ENCODE measurements at places on chromosomes 16 and 17.

DNA sequence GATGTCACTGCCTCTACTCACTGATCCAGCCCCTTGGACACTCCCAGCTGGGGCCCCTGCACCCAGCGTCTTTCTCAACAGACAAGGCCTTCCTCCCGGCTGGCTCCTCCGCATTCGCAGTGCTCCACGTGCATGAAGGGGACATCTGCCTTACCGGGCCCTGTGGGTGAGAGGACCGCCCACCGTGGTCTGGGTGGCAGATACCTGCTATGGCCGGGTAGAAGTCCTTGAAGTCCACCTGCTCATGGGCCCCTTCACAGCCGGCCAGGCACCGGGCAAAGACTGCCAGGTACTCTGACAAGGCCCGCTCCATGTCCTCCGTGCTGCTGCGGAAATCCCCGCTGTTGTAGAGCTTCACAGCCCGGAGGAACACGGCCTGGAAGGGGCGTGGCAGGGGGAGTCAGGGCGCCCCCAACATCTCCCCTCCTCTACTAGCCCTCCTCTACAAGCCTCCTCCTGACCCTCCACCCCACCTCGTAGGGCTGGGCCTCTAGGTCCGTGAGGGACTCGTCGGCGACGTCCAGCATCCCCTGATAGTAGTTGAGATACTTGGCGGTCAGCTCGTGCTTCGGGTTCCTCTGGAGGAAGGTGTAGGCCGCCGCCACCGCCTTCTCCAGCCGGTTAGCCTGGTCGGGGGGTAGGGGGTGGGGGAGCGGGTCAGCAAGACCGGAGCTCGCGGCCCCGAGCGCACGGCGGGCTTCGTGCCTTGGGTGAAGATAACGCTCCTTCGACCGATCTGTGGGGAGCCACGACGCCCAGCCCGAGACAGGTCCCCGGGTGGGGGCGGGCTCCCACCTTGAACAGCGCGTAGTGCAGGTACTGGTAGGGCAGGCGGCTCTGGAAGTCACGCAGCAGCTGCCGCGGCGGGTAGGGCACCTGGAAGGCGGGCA lies 845 bp downstream of the P3H4 start:
- DNase-seq, result no peak

DNA sequence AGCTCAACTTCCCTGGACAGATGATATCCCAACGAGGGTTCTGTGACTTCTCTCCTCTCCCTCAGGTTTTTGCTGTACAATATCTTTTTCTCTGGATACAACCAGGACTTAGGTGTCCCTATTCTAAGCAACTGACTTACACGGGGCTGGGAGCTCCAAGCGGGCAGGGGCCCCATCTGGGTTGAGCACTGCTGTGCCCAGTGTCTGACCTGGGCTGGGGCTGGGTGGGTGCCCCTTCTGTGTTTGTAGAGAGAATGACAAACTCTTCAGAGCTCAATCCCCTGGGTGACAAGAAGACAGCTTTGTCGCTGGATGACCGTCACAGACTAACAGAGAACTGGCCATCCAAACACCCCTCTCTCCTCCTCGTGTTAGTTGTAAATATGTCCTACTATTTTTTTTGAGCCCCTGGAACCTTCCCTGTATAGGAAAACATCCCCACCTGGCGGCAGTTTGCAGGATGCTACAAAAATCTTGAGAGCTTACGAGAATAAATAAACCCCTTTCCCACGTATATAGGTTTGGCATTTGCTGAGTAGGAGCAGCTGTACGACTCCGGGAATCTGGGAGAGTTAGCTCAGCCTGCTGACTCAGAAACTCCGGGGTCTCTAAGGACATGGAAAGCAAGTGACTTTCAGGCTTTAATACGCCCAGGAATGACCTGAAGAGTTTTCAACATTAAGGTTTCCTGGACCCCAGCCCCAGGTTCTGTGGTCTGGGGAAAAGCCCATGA lies 23.7 kb upstream of the RCVRN start:
- DNase-seq, result no peak

DNA sequence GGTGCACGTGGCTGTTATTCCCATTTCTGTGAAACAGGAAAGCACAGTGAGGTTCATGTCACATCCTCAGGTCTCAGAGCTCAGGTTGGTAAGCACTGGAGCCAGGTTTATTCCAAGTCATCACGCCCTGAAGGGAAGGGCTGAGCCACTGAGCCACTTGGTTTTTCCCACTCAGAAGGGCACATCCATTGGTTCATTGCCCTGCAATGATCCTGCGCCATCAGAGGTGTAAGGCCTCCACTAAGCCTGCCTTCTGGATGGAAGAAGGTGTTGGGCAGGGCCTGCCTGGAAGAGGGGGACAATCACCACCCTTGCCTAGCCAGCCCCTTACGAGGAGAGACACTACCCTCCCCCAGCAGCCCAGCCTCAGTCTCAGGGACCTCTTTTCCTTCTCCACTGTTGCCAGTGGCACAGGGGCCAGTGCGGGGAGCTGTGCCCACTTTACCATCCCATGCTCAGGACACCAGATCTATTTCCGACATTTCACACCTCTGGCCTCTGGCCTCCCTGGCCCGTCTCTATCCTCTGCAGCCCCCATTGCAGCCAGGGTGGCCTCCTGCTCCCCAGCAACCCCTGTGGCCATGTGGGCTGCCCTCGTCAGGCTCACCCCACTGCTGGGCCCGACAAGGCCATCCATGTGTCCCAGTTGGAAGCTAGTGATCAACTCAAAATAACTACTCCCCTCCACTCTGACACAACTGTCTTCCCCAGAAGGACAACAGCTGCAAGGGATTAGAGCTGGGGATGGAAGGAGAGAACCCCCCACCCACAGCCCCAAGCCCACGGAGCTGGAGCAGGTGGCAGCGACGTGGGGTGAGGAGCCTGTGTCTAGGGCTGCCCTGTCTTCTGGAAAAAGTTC lies 29.9 kb downstream of the CFAP20 start:
- DNase-seq, result no peak

DNA sequence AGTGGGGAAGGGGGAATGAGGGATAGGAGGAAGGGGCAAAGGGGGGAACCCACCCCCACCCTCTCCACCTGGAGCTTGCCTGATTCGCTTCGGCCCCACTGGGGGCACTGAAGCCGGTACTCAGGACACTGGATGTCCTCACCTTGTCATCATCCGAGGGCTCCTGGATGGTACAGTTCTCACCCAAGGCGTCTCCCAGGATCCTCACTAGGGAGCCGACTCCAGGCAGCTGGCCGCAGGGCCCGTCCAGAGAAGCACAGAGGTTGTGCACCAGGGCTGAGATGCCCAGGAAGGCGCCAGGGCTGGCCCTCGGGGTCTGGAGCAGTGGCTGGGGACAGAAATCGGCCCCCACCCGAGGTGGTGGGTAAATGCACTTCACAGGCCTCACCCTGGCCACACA lies 92.3 kb downstream of the LITAF start:
- no peak for DNase-seq

- DNase-seq, result no peak
These were observed 38.7 kb downstream of the ZFPM1 start for GRCh38 chr16:88491560-88492310.

- no peak for DNase-seq
These were observed 119.1 kb downstream of the RAB11FIP4 start for GRCh38 chr17:31510308-31511194.

DNA sequence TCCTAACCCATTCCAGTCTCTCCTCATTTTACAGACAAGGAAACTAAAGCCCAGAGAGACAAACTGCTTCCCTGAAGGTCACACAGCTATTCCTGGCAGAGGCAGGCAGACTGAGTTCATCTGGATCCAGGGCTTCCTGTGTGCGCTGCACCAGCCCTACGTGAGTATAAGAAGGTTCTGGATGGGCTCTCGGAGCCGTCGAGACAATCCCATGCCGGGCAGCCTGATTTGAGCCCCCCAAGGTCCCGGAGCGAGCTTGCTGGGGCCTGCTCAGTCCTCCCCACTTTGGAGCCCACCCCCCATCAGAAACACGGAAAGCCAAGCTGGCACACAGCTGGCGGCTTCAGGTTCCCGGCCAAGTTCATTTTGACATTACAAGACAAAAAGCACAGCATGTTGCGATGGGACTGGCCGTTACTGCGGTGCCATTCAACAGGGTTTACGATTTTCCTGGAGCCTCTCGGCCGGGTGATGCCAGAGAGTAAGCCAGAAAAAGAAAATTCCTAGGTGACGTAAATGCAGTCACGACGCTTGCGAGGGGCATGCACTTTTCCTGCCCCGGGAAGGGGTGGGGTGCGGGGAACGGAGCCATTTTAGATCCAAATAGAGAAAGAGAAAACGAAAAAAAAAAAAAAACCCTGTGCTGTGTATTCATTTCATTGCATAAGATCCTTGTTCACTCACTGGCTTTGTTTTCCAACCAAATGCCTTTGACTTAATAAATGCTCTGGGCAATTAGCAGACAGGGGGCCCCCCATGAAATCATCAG lies 167.1 kb upstream of the FOXF1 start:
- no peak for DNase-seq

DNA sequence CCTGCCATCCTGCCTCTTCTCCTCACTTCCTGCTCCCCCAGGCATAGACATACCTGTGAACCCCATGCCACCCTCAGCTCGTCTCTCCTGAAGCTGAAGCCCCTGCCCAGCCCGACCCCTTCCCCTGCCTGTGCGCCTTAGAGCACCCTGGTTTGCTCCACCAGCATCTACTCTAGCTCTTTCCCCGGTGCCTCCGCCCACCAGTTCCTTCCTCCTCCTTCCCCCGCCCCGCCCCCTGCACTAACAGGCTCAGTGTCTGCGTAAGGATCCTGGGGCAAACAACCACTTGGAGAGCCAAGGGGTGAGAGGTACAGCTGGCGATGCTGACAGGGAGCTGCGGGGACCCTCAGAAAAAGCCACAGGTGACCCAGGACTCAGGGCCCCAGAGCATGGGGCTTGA lies 1.9 kb downstream of the GPR142 start:
- DNase-seq, result no peak

DNA sequence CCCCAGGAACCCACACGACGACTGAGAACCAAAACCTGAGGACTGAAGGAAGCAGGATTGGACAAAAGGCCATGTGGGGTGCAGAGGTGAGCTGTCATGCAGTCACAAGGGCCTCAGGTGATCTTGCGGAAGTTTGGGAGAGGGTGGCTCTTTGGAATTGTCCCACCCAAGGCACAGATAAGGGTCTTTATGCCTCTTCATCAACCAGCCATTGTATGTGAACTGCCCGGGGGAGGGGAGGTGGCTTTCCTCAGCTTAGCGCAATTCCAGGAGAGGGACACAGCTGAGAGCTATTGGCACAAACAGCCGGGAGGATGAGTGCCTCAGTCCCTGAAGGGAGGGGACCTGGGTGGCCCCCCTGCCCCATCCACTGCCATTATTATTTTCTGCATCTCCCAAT lies 55.1 kb upstream of the PHOSPHO1 start:
- no peak for DNase-seq

DNA sequence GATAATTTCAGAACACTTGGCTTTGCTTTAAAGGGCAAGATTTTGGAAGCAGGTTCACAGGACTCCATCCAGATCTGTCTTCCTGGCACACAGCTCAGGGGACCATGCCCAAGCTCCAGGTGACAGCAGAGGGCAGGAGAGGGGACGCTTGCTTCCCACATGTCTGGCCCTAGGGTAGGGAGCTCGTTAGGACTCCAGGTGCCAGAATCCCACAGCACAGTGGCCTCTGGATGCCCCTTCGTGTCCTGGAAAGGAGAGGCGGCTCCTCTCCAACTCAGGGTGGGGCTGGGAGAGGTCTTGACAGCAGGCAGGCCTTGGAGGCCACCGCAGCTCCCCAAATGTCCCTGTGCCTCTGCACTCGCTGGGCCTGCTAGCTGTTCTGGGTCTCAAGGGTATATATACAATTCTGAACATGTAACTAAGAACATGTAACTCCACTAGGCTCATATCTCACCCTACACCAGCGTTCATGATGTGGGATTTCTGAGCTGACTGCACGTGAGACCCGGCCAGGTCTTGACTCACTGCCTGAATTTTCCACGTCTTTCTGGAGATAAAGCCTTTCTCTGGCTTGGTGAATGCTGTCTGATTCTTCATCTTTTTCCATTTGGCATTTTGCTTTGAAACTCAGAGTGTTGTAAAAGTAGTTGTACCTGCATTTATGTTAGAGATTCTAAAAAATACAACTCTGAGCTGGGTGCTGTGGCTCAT lies 52.8 kb downstream of the MARCHF10 start:
- no peak for DNase-seq

- DNase-seq, result no peak
These were observed 120.6 kb downstream of the TANC2 start for GRCh38 chr17:63086483-63087185.

GRCh38 chr17:40191237-40192208 lies 14.3 kb downstream of the RAPGEFL1 start:
- no peak for DNase-seq

Measured in NCI-H446 treated with DMSO at 0.1 percent for 48 hours (cell line).